ENCODE measurements at places on chromosomes 1 and 21. TPM values are rescaled to one million over a fixed set of nuclear protein-coding genes. Genes with fewer than 3 reads are reported as not detected.

Gene KDF1
- total RNA-seq, result 1.2 TPM

Gene ADCY10
- 0.11 TPM for total RNA-seq

Gene NPL
- 1.7 TPM for total RNA-seq

Gene KRTAP7-1
- not detected for total RNA-seq

Gene H6PD
- 13.6 TPM for total RNA-seq

Gene FNDC10
- total RNA-seq, result 1.3 TPM

GRCh38 chr1:160519642-160520435, 3.2 kb downstream of the SLAMF6 start:
- DNase-seq, result peak; percentile 68

GRCh38 chr1:228306275-228307217, 98.7 kb downstream of the OBSCN start:
- no peak for DNase-seq

- no peak for DNase-seq
Observed at GRCh38 chr1:40770296-40771070, 13.1 kb upstream of the KCNQ4 start.

GRCh38 chr1:211639475-211640300, 35.7 kb downstream of the NEK2 start:
- no peak for DNase-seq

GRCh38 chr21:43759651-43760050, 16.5 kb downstream of the CSTB start:
- DNase-seq, result no peak

DNA sequence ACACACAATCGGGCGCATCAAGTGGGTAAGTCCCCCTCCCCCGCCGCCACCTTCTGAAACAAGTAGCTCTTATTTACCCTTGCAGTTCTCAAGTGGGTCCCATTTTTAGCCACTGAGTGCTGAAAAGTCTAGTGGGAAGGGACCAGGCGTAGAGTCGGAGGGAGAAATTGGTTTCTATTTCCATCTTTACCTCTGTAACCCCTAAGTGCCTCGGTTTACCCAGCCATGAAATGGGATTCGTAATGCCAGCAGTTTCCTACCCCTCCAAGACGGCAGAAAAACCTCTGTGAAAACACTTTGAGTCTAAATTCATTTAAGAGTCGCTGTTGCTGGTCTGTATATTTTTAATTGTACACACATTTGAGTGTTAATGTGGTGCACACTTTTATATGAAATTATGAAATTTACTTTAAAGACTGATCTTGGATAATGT, 928 bp downstream of the TLCD4 start:
- DNase-seq, result no peak

DNA sequence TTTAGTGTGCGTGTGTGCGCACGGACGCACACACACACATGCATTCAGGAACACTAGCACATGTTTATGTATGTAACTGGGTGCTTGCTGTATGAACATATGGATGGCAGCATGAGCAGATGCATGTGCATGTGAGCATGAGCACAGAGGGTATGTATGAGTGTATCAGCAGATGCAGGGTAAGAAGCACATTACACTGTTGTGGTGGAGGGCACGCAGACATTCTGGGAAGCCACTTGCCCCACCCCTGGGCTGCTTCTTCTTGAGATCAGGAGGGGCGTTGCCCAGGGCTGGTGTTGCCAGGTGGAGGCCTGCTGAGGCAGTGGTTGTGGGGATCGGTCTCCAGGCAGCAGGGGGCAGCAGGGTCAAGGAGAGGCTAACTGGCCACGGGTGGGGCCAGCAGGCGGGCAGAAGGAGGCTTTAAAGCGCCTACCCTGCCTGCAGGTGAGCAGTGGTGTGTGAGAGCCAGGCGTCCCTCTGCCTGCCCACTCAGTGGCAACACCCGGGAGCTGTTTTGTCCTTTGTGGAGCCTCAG, 3.9 kb upstream of the P3R3URF start:
- no peak for DNase-seq

DNA sequence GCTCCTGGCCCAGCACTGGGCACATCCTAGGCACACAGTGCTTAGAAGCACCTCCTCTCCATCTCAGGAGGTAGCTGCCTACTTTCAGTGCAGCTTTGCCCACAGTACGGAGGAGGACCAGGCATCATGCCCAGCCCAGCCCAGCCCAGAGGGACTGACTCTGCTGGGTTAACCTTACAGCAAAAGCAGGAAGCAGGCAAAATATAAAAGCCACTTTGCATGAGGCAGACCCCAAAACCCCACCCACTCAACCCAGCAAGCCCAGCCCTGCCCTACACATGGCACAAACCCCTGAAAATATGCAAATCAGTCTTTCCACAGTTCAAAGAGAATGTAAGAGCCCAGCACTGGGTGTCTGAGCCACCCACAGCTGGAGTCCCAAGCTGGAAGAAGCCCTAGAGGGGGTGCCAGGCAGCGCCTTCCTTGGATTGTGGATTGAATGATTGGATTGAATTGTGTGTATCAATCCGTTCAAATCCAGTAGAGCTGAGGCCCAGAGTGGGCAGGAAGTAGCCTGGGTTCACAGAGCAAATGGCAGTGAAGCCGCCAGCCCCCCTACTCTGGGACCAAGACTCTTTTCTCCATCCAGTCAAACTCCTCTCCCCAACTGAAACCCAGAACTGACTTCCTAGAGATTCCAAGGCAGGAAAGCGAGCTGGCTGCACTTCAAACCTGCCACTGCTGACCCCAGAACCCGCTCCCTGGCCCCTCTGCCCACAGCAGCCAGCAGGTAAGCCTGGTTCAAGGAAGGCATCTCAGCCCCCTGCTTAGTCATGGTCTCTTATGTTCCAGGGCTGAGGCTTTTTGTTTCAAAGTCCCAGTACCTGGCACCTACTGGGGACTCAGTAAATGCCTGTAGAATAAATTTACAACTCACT, 117.7 kb downstream of the LACTBL1 start:
- DNase-seq, result no peak

DNA sequence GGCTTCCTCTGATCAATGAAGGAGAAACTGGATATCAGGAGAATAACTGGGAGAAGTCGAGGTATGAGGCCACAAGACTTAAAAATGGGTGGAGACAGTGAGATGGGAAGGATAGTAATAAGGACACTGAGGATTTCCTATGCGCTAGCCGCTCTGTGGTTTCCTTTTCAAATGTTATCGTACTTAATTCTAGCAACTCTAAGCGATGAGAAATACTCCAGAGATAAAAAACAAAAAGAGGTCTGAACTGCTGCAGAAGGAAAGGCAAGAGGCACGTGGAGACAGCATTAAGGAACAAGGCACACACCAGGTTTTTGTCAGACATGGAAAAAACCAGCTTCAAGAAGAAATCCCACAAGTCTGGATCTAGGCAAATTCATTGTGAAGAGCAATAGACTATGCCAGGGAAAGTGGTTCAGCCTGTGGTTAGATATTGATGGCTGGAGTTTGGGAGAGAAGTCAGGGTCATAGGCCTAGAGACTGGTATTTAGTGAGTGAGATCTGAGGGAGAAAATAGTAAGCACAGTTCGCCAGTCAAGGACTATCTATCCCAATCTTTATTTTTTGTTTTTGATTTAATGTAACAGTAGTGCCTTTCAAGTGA, 5.3 kb downstream of the CLCA2 start:
- DNase-seq, result no peak

DNA sequence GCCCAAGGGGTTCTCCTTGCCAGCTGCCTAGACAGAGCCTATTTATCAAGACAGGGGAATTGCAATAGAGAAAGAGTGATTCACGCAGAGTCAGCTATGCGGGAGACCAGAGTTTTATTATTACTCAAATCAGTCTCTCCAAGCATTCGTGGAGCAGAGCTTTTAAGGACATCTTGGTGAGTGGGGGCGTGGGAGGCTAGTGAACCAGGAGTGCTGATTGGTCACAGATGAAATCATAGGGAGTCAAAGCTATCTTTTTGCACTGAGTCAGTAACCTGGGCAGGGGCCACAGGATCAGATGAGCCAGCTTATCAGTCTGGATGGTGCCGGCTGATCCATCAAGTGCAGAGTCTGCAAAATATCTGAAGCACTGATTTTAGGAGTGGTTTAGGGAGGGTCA, 64.8 kb upstream of the MRPS6 start:
- no peak for DNase-seq

DNA sequence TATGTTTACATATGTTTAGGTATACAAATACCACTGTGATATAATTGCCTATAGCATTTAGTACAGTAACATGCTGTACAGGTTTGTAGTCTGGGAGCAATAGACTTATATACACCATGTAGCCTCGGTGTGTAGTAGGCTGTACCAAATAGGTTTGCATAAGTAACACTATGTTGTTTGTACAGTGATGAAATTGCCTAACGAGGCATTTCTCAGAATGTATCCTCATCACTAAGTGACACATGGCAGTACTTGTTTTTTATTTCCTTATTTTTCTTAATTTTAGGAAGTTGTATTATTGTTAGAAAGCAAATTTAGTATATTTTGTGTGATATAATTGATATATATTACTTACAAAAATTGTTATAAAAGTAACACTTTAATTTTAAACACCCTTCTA, 840.9 kb downstream of the LTN1 start:
- DNase-seq, result no peak

DNA sequence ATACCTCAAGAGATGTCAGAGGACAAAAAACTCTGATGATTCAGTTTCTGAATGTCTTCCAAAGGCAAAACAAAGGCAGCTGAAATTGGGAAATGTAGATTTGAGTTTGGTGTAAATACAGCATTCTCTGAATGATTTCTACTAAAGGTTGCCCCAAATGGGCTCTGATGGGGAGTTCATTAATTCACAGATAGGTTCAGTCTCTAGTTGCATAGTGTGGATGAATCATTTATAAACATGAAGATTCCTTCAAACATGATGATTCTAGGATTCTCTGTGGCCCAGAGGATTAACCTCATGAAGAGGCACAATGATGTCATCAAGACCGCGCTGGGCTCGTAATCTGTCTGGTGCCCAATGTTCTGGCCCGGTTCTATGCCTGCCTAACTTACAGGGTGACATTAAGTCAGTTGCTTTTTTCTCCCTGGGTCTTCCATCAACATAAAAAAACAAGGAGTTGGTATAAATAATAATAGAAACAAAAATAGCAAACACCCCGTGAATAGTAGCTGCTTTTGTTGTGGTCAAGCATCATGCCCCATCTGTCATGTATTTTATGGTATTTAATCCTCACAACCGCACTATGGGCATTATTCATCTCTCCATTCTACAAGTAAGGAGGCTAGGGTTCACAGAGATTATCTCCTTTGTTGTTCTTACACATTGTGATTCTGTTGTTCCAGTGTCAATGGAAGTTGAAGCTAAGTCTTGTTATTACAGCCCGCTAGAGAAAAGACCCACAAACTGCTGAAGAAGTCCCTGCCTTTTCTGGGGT, 509.6 kb upstream of the USP24 start:
- no peak for DNase-seq

DNA sequence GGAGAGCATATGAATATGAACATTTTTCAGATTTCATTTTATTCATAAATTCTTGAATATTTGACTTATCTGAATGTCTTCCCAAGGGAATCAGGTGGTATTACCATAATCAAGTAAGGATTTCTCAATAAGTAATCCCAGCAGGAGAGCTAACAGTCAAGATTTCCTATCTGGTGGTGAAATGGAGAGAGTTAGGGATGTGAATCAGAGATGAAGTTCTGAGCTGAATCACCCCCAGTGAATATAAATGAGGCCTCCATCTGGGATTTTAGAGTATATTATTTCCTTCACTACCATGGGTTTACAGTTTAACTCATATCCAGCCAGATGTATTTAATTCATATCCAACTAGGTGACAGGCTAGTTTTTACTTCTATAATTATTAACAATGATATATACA, 61.5 kb upstream of the RGS2 start:
- no peak for DNase-seq

DNA sequence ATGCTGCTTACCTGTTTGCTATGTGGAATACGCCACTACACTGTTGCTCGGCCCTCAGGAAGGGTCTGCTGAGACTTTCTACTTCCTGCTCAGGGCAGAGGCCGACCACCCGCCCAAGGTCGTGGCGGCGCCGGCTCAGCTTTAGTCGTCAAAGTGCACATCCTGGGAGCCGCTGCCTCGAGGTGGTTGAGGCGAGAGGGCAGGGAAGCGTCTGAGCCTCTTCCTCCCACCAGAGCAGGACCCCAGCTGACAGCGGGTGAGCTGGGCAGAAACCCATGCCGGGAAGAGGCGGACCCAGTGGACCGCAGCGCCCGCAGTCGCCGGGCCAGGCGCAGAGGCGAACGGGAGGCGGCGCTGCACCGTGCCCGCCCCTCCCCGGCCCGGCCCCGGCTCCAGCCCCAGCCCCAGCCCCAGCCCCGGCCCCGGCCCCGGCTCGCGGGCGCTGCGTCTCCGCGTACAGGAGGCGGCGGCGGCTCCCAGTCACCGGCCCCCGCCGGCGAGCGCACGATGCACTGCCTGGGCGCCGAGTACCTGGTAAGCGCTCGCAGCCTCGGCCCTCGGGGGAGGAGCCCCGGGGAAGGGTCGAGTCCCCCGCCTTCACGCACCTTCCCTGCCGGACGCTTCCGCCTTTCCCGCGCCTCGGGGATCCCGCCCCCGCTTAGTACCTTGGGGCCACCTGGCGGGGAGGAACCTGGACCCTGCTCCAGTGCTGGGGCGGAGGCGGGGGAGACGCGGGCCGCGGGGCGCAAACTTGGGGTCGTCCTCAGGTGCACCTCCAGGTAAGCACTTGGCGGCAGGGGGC, at the start of gene SLC44A3:
Gene SLC44A3 (plus strand): TSS at position 413 of the 802 bp plus-strand sequence. CDS start 95 bp downstream, at position 508.
- DNase-seq, result peak; percentile 6

DNA sequence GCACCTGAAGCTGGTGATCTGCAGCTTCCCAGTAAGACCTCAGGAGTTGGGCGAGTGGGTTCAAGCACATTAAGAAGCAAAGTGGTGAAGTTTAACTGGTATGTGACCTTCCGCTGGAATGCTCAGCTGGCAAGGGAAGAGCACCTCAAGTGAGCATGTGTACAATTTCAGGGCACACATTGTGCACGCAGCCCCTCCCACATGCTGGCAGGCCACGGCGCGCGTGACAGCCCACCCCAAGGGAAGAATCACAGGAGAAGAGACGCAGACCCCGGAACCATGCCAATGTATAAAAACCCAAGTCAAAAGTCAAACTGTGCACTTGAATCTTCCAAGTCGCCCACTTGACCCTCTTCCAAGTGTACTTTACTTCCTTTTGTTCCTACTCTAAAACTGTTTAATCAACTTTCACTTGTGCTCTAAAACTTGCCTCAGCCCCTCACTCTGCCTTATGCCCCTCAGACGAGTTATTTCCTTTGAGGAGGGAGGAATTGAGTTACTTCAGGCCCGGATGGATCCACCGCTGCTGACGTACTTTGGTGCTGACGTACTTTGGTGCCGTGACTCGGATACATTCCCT, 20.0 kb downstream of the LRRC3 start:
- no peak for DNase-seq

- no peak for DNase-seq
Observed at GRCh38 chr1:37153116-37154100, 119.1 kb upstream of the GRIK3 start.

DNA sequence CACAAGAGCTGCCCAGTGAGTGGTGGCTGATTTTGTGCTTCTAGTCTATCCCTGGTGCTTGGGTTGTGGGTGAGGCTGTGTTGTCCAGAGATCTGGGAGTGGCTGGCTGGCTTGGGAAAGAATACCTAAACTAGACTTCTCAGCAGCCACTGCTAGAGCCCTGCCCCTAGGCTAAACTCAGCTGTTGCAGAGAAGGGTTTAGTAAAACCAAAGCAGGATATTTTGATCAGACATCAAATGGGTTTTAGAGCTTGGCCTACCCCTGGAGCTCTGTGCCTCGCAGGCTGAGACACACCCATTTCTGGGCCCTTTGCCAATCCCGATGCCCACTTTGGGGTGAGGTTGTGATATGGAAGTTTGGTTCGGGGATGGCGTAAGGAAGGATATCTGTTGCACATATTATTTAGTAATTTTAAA, 88.5 kb downstream of the UCK2 start:
- DNase-seq, result no peak
